ENCODE measurements at places on chromosomes 7 and 10.

DNA sequence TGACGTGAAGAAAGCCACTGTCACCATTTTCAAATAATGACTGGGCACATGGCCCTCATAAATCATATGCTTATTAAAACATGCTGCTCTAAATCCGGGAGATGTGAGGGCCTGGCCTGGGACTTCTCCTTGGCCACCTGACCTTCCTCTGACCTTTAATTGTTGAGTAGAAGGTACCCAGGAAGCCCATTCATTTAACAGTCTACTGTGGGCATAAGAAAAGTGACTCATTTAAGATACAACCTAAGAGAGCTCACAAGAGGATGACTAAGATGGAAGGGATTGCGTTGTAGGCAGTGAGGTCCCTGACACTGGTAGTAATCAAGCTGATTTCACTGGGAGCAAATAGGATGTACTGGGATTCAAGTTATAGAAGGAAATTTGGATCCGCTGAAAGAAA is 203.4 kb upstream of the GPR26 start:
- H3K27me3 ChIP-seq = peaks cover 5% of the 10 kb centered on the region
- H3K4me1 ChIP-seq = no peaks in the 10 kb centered on the region
- H3K4me3 ChIP-seq = no peak overlapping the region
- H3K27ac ChIP-seq = no peak overlapping the region
- DNase-seq = no peak
- no peaks in the 10 kb centered on the region for H3K36me3 ChIP-seq

- H3K27ac ChIP-seq = no peak overlapping the region
- H3K4me3 ChIP-seq = no peak overlapping the region
- H3K36me3 ChIP-seq = peaks cover 5% of the 10 kb centered on the region
- no peak for DNase-seq
- H3K4me1 ChIP-seq = no peaks in the 10 kb centered on the region
Observed at GRCh38 chr7:25613912-25614311, 385.6 kb upstream of the NPVF start.

DNA sequence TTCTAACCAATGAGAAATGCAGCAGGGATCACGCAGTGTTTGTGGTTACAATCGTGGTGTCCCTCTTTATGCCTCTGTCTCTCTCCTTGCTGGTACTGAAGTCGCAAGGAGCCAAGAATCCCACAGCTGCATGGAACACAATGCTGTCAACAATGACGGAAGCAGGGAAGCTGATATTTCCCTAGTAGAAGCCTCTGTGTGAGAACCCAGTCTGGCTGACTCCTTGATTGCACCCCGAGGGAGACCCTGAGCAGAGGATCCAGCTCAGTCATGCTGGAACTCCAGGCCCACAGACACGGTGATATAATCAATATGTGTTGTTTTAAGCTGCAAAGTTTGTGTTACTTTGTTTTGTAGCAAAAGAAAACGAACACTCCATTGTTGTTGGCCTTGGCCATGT is 677.9 kb downstream of the PARD3 start:
- H3K27me3 ChIP-seq = no peaks in the 10 kb centered on the region
- no peak overlapping the region for H3K4me3 ChIP-seq
- H3K27ac ChIP-seq = no peak overlapping the region
- no peaks in the 10 kb centered on the region for H3K4me1 ChIP-seq
- no peak for DNase-seq
- no peaks in the 10 kb centered on the region for H3K36me3 ChIP-seq

GRCh38 chr7:94178230-94178629 is 174.1 kb upstream of the BET1 start:
- DNase-seq = no peak
- H3K27me3 ChIP-seq = no peaks in the 10 kb centered on the region
- H3K27ac ChIP-seq = no peak overlapping the region
- no peaks in the 10 kb centered on the region for H3K36me3 ChIP-seq
- H3K4me3 ChIP-seq = no peak overlapping the region

DNA sequence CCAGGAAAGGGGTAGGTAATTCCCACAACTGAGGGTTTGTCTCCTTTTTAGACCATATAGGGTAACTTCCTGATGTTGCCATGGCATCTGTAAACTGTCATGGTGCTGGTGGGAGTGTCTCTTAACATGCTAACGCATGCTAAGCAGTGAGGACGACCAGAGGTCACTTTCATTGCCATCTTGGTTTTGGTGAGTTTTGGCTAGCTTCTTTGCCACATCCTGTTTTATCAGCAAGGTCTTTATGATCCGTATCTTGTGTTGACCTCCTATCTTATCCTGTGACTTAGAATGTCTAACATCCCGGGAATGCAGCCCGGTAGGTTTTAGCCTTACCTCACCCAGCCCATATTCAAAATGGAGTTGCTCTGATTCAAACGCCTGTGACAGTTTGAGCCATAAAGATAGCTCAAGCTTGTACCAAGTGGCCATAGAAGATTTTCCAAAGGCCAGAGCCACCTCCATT is 176.0 kb upstream of the NAMPT start:
- no peak overlapping the region for H3K4me3 ChIP-seq
- DNase-seq = no peak
- H3K4me1 ChIP-seq = peaks cover 22% of the 10 kb centered on the region
- no peaks in the 10 kb centered on the region for H3K27me3 ChIP-seq
- H3K36me3 ChIP-seq = no peaks in the 10 kb centered on the region

DNA sequence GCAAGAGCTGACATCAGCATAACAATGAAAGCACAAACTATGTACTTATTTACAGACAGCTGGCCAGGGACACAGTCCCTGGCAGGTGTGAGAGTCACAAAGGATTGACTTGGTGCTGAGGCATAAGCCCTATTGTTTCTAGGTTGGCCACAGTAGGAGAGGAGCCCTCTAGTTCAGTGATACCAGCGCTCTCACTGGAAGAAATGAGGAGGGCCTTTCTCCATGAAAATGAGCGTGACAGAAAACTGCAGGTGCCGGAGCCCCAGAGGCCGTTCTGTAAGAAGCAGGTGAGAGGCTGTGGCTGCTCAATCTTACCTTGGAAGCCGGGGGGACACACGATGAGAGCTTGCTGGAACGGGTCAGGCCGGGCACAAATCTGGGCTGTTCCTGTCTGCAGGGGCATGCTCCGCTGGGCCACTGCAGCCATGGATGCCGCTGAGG is 90.5 kb downstream of the CLEC2L start:
- H3K27ac ChIP-seq = no peak overlapping the region
- no peaks in the 10 kb centered on the region for H3K27me3 ChIP-seq
- H3K36me3 ChIP-seq = peaks cover 52% of the 10 kb centered on the region
- H3K4me1 ChIP-seq = no peaks in the 10 kb centered on the region
- H3K4me3 ChIP-seq = no peak overlapping the region

GRCh38 chr10:75209921-75210281 is 695 bp upstream of the VDAC2 start:
- peaks cover 44% of the 10 kb centered on the region for H3K4me1 ChIP-seq
- peak; percentile 94 for DNase-seq
- peak overlapping the region; percentile 86 for H3K27ac ChIP-seq

- peaks cover 19% of the 10 kb centered on the region for H3K4me1 ChIP-seq
- no peak overlapping the region for H3K4me3 ChIP-seq
- no peaks in the 10 kb centered on the region for H3K27me3 ChIP-seq
- DNase-seq = no peak
- H3K36me3 ChIP-seq = no peaks in the 10 kb centered on the region
- H3K27ac ChIP-seq = no peak overlapping the region
Observed at GRCh38 chr7:127840226-127840951, 188.4 kb downstream of the SND1 start.

DNA sequence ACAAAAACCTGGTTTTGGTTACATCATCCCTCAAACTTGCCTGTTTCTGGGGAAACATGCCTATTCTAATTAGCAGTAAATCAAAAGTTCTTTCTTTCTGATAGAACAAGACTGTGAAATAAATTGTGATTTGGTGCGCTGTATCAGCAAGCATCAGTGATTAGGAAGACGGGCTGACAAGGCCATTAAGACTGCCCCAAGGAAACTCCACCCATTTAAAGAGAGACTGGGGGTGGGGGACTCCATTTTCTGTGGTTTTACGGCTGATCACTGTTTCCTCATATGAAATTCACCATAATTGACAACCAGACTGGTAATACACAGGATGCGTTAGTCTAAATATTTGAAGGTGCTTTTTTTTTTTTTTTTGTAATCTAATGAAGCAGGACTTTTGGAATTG is 68.7 kb downstream of the MBL2 start:
- H3K4me3 ChIP-seq = no peak overlapping the region
- no peak for DNase-seq
- H3K36me3 ChIP-seq = no peaks in the 10 kb centered on the region
- no peak overlapping the region for H3K27ac ChIP-seq

DNA sequence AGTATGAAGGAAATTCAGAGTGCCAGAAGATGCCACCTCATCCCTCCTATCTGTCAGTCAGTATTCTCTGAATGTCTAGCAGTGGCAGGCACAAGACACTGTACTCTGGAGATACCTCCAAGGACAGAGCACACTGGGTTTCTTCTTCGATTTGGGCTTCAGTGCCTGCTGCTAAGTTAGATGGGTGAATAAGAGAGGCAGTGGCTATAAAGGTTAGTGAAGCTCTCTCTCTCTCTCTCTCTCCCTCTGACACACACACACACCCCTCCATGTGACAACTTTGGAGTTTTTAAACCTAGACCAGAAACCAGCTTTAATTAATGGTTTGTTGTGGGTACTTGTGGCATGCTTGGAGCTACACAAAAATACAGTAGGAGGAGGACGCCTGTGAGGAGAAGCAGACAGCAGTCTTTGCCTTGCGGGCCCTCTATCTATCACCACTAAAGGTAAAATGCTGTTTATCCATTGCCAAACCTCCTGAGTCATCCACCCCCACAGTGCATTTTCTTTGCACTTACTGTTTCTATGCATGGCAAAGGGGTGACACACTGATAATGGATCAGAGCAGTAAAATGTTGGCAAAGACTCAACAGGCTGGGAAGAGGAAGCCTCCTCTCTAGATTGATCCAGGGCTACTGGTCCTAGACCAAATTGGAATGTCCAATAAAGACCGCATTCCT is 102.5 kb downstream of the TRIL start:
- H3K4me1 ChIP-seq = no peaks in the 10 kb centered on the region
- peaks cover 42% of the 10 kb centered on the region for H3K27me3 ChIP-seq
- H3K27ac ChIP-seq = no peak overlapping the region
- H3K36me3 ChIP-seq = no peaks in the 10 kb centered on the region
- no peak overlapping the region for H3K4me3 ChIP-seq

GRCh38 chr7:25722856-25723255 is 429.1 kb upstream of the NFE2L3 start:
- H3K27me3 ChIP-seq = no peaks in the 10 kb centered on the region
- no peak overlapping the region for H3K27ac ChIP-seq
- H3K4me1 ChIP-seq = peaks cover 11% of the 10 kb centered on the region
- H3K4me3 ChIP-seq = no peak overlapping the region
- no peak for DNase-seq

- H3K36me3 ChIP-seq = no peaks in the 10 kb centered on the region
- no peak overlapping the region for H3K27ac ChIP-seq
- no peak for DNase-seq
- no peaks in the 10 kb centered on the region for H3K27me3 ChIP-seq
- no peak overlapping the region for H3K4me3 ChIP-seq
Observed at GRCh38 chr7:91165006-91165845, 99.0 kb upstream of the FZD1 start.

- H3K4me1 ChIP-seq = peaks cover 19% of the 10 kb centered on the region
- no peak overlapping the region for H3K27ac ChIP-seq
- DNase-seq = peak; percentile 90
- H3K27me3 ChIP-seq = no peaks in the 10 kb centered on the region
Observed at GRCh38 chr10:129694691-129695243, 227.7 kb downstream of the MGMT start.

- H3K4me3 ChIP-seq = no peak overlapping the region
- no peaks in the 10 kb centered on the region for H3K36me3 ChIP-seq
- H3K4me1 ChIP-seq = peaks cover 2% of the 10 kb centered on the region
- no peak for DNase-seq
Observed at GRCh38 chr10:34163075-34163905, 651.8 kb downstream of the PARD3 start.

- H3K4me1 ChIP-seq = no peaks in the 10 kb centered on the region
- H3K4me3 ChIP-seq = no peak overlapping the region
- no peaks in the 10 kb centered on the region for H3K36me3 ChIP-seq
- no peak overlapping the region for H3K27ac ChIP-seq
Observed at GRCh38 chr10:66964946-66965345, 39.1 kb downstream of the LRRTM3 start.

- no peak overlapping the region for H3K4me3 ChIP-seq
- no peak overlapping the region for H3K27ac ChIP-seq
- H3K27me3 ChIP-seq = no peaks in the 10 kb centered on the region
- no peak for DNase-seq
- H3K36me3 ChIP-seq = no peaks in the 10 kb centered on the region
- H3K4me1 ChIP-seq = peaks cover 19% of the 10 kb centered on the region
Observed at GRCh38 chr10:120458432-120458831, 1.4 kb downstream of the PLPP4 start.

DNA sequence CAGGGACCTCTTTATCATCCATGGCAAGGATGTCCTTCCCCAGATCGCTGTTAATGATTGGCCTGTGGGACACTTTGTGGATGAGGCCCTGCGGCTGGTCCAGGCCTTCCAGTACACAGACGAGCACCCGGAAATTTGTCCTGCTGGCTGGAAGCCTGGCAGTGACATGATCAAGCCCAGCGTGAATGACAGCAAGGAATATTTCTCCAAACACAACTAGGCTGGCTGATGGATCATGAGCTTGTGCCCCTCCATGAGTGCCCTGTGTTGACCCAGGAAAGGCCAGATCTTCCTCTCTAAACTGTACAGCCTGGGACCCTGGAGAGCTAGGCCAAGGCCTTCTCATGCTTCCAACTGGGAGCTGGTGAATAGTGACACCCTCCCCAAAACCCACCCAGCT is 124.1 kb downstream of the CUL2 start:
- no peak overlapping the region for H3K4me3 ChIP-seq
- DNase-seq = no peak
- peaks cover 17% of the 10 kb centered on the region for H3K4me1 ChIP-seq
- H3K36me3 ChIP-seq = no peaks in the 10 kb centered on the region
- H3K27ac ChIP-seq = no peak overlapping the region

GRCh38 chr7:149707448-149707886 is 65.9 kb downstream of the ZNF467 start:
- H3K27ac ChIP-seq = no peak overlapping the region
- no peak for DNase-seq
- H3K36me3 ChIP-seq = no peaks in the 10 kb centered on the region
- no peaks in the 10 kb centered on the region for H3K4me1 ChIP-seq

GRCh38 chr10:114801411-114801813 is 20.2 kb upstream of the FHIP2A start:
- no peaks in the 10 kb centered on the region for H3K36me3 ChIP-seq
- H3K27ac ChIP-seq = no peak overlapping the region
- DNase-seq = peak; percentile 23
- no peak overlapping the region for H3K4me3 ChIP-seq
- H3K27me3 ChIP-seq = no peaks in the 10 kb centered on the region

DNA sequence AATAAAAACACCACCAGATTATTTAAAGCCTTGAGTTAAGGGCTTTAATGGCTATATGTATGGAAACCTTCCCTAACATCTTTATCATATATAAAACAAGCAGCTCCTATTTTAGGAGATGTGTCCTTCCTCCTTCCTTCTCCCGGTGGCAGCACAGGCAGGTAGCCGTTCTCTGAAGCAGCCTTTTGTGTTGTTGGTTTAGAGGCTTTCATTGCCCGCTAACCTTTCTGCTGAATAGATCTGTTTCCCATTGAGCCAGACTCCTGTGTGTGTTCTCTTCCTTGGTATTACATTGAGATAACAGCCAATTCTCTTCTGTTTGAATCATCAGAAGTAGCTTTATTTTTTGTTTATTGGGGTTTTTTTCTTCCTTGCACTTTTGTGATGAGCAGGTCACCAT is 131.3 kb downstream of the CACNB2 start:
- no peak overlapping the region for H3K4me3 ChIP-seq
- H3K4me1 ChIP-seq = no peaks in the 10 kb centered on the region
- DNase-seq = no peak
- H3K27ac ChIP-seq = no peak overlapping the region
- H3K27me3 ChIP-seq = no peaks in the 10 kb centered on the region

GRCh38 chr7:135827391-135827790 is 78.8 kb upstream of the FAM180A start:
- no peak overlapping the region for H3K4me3 ChIP-seq
- no peak for DNase-seq
- H3K27me3 ChIP-seq = no peaks in the 10 kb centered on the region
- H3K4me1 ChIP-seq = no peaks in the 10 kb centered on the region
- no peak overlapping the region for H3K27ac ChIP-seq

All from stomach (tissue), 19 donors.